ENCODE measurements at places on chromosomes 6 and 20. TPM values are rescaled to one million over a fixed set of nuclear protein-coding genes. Genes with fewer than 3 reads are reported as not detected.

Gene LPIN3
- polyA plus RNA-seq = 13.2 TPM

GRCh38 chr6:157267654-157268053, 55.7 kb downstream of the TMEM242 start:
- DNase-seq = no peak

GRCh38 chr6:10297832-10298231, 117.0 kb downstream of the TFAP2A start:
- DNase-seq = no peak

Gene NKX2-2
- polyA plus RNA-seq = not detected

Gene THEMIS
- not detected for polyA plus RNA-seq

DNA sequence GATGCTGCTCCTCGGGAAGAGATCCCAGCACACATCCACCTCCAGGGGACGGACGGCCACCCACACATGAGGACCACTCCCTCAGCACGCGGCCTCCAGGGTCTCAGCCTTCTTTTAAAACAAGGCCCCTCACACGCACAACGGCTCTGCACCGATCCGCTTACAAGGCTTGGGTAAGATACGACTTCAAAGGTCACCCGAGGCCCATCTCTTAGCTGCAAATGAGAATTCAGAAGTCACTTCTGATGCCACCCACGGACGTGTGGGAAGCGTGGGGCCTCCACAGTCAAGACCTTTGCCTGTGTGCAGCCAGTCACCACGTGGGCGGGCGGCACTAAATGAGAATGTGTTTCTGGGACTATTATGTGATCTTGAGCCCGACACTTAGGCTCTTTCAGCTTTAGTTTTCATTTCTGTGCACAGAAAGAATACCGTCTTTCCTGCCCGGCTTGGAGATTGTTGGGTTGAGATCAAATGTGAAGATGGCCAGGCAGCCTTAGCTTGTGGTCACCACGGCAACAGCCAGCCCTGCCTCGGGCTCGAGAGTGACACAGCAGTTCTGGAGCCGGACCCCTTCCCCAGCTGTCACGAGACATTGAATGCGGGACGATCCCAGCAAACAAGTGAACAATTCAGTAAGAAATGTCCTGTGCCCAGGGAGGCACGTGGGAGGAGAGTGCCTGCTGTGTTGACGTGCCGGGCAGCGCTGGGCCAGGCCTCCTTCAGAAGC, 91.6 kb downstream of the RAMACL start:
- DNase-seq = no peak

DNA sequence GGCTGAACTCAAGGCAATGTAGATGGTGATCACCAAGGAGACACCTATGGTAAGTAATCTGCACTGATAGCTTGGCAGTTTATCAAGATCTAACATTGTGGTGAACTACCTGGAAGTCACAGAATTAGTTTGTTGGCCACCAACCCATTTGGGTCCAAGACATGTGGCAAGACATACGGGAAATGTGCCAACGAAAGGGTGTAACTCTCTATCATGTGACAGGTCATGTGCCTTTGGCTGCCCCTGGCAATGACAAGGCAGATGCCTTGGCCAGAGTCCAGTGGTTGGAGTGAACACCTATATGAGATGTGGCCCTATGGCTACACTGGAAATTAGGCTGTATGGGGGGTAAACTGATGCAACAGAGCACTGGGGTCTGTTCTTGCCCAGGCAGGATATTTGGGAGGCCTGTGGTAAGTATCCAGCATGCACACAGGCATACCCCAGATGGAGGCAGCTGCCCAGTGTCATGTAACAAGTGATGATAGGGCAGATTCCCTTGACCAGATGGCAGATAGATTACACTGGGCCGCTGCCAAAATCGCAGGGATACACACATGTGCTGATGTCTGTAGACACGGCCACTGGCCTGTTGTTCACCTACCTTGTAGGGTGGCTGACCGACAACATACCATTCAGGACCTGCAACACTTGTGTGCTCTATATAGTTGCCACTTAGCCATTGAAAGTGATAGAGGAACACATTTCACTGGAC, 35.5 kb upstream of the HSF2 start:
- DNase-seq = no peak

Gene VWA7
- polyA plus RNA-seq = 7.1 TPM

Measured in right renal pelvis (tissue), 4 donors.